Renal pelvis (tissue), 12 donors: ENCODE measurements at places on chromosomes 3 and 15. TPM values are rescaled to one million over a fixed set of nuclear protein-coding genes. Genes with fewer than 3 reads are reported as not detected.

Gene ADCY5
- 11.2 TPM for polyA plus RNA-seq

- no peak for DNase-seq
Observed at GRCh38 chr3:179732661-179733348, 80.0 kb downstream of the USP13 start.

- peak; percentile 96 for DNase-seq
Observed at GRCh38 chr3:177516158-177517011, 319.1 kb upstream of the TBL1XR1 start.

GRCh38 chr3:43970351-43970750 lies 271.3 kb upstream of the TOPAZ1 start:
- DNase-seq = no peak

Gene FAM3D
- polyA plus RNA-seq = 1.7 TPM

Gene BNC1
- 0.26 TPM for polyA plus RNA-seq

GRCh38 chr3:35871009-35871408 lies 231.7 kb downstream of the ARPP21 start:
- DNase-seq = no peak

DNA sequence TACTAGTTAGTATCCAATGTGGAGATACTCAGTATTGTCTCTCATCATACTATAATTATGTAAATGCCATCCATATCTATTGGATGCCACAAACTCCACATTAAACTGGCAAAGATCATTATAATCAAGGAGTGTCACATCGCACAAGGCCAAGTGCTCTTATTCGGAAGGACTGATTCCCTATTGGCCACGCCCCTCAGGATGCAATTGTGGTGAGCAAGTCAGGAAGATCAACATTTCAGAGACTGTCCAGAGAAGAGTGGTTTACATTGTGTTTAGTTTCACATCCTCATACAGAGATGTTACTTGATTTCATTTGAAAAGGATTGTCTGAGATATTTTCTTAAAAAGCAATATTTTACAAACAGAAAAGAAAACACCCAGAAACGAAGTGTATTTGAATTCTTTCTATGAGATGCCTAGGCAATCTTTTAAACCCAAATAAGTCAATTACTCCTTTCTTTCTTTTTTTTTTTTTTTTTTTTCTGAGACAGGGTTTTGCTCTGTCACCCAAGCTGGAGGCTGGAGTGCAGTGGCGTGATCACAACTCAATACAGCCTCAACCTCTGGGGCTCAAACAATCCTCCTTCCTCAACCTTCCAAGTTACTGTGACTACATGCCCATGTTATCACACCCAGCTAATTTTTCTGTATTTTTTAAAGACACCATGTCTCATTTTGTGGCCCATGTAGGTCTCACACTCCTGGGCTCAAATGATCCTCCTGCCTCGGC lies 369.1 kb downstream of the RBMS3 start:
- DNase-seq = no peak

- no peak for DNase-seq
Observed at GRCh38 chr3:160676547-160677303, at the start of gene ARL14. Gene ARL14 (plus strand): TSS chr3:160677160. CDS start chr3:160677347, 187 bp downstream.

DNA sequence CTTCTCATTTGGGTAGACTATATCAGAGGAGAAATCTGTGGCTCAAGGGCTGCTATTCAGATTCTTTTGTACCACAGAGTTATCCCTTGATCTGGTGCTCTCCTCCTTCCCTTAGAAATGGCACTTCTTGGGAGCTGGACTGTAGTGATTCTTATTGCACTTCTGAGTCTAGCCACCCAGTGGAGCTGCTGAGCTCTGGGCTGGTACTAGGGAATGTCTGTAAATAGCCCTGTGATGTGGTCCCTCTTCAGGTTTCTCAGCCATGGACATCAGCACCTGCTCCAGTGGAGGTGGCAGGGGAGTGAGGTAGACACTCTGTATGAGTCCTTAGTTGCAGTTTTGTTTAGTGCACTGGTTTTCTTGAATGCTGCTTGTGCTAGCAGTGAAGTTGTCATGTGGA lies 1292.6 kb downstream of the SI start:
- DNase-seq = peak; percentile 2

DNA sequence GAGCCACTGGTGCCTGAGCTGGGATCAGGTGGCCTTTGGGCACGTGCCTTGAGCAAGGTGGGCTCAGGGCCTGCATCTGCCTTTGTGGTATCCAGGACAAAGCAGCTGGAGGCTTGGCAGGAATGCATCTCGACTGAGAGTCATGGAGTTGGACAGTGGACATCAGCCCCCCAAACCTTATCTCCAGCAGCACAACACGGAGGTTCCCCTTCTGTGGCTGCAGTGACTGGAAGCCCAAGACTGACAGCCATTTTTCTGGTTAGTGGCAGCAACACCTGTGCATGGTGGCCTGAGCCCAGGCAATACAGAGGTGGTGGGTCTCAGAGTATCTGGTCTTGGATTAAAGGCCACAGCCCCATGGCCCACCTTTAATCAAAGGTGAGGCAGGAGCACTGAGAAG lies 27.8 kb upstream of the TSEN2 start:
- no peak for DNase-seq

DNA sequence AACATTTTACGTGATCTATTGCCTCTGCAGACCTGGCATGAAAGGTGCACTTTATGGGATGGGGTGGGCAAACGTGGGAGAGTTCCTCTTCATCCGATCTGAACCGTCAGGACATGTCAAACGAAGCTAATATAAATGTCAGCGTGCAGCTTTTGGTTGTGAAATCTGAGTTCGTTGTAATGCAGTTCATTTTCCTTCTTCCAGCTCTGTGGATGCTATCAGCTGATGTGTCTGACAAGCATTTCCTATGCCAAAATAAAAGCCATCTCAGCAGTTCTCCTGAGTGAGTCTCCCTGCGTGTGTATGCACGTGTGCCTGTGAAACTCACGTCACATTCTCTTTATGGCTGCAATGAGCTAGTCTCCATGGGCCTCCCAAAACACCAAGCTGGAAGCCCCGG lies 512.3 kb downstream of the MCTP2 start:
- no peak for DNase-seq

DNA sequence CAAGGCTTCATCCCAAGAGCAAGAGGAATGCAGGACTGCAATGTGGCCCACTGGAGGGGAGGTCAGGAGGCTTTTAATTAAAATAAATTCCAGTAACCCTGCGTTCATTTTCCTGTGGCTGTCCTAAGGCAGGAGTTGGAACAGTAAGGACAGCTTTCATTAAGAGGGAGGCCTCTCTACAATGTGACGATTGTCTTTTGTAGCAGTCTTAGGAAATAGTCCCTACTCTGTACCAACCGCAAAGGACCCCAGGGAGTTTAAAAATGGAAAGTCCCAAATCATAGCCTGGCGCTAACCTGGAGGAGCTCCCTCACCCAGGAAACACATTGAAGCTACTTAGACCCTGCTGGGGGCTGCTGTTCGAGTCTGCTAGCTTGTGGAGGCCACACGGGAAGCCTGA lies 62.8 kb downstream of the SYNM start:
- no peak for DNase-seq

DNA sequence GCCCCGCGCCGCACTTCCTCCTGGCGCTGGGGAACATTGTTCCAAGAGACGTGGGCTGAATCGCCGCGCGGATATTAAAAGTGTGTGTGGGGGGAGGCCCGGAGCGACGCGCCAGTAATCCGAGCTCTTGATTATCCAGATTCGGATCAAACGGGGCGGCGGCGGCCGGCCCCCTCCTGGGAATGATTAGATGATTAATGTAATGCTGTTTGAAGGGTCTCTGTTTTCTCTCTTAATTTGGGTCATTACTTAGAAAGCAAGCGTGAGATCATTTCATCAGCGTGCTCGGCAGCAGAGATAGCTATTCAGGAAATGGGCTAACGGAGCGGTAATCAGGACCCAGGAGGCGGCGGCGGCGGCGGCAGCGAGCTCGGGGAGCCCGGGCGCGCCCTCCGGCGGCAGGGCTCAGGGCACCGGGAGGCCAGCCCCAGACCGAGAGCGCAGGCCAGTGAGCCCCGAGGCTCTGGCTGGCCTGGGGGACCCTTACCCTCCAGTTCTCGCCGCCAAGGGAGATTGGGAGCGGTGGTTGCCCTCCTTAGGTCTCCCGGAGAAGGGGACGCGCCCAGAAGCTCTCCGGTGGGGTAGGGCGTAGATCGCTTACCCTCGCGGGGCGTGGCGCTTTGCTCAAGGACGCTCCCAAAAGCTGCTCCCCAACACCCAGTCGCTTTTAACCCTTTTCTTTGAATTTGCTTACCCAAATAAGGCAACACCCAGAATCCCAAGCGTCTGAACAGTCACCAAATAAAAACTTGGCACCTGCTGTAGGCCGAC lies 4.5 kb downstream of the FEZF2 start:
- DNase-seq = no peak

Gene SH3BP5
- 52.3 TPM for polyA plus RNA-seq

- no peak for DNase-seq
Observed at GRCh38 chr15:77557564-77557963, 75.1 kb downstream of the LINGO1 start.

DNA sequence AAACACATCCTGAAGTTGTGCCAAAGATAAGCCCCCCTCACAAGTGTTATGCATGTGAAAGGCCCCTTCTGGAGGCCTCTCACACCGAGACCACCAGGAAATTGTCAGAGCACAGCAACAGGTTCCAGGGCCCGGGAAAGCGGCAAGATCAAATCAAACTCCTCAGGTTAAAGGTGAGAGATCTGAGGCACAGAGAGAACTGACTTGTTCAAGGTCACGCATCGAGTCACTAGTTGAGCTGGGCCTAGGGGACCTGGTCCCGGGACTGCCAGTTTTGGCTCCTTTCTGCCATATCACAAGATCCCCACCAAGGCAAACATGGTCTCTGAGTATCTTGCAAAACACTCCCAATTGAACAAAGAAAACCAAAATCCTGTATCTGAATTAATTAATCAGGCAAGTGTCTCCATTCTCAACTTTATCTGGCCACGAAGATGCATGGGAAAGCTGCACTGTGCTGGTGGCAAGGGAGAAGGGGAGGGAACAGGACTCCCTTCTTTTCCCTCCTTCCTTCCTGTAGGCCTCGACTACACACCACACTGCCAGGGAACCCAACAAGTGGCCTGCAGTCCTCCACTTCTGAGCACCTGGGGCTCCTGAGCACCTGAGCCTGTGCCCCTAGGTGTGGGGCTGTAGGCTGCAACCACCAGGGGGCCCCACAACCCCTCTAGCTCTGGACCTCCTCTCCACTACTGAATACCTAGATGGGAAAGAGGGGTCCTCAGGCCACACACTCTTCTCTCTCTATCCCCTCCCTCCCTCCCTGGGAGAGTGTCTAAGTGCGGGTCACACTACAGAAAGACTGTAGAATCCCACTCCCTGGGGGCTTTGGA lies 37.3 kb downstream of the ANP32A start:
- no peak for DNase-seq

- DNase-seq = no peak
Observed at GRCh38 chr3:98057631-98058030, 22.5 kb upstream of the GABRR3 start.

DNA sequence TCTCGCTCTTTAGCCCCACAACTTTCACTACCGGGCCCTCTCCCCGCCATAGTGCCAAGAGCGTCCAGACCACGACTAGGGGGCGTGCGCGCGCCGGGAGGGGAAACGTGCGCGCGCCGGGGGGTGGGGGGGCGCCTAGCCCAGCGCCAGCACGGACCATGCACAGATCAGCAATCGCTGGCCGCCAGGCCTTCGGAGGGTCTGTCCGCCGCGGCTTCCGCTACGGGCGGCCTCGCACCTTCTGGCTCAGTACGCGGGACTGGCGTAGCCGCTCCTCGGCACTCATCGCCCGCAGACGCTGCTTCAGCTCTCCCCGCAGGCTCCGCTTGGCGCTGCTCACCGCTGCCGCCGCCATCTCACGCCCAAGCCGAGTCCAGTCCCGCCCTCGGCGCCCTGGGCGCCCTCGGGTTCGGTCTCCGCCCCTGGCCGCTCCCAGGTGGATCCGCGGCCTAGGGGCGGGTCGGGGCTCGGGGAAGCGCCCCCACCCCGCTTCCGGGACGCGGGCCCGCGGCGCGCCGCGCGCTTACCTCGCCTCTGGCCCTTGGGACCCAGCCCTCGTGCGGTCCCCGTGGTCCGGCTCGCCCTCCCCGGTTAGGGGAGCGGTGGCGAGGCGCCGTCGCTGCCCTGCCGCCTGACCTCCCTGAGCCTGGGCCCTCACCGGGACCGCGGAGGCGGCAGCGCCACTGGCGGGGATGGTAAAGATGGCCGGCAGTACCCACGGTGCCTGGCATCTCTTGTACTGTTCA lies at the start of gene MTHFS:
TSS of gene MTHFS (minus strand) at position 381 of the 746 bp plus-strand sequence. CDS start at position 355, 26 bp downstream.
- DNase-seq = peak; percentile 85

Gene SH2D7
- 1.2 TPM for polyA plus RNA-seq

Gene DPPA2
- polyA plus RNA-seq = 1.3 TPM

Gene TNIK
- 20.0 TPM for polyA plus RNA-seq

DNA sequence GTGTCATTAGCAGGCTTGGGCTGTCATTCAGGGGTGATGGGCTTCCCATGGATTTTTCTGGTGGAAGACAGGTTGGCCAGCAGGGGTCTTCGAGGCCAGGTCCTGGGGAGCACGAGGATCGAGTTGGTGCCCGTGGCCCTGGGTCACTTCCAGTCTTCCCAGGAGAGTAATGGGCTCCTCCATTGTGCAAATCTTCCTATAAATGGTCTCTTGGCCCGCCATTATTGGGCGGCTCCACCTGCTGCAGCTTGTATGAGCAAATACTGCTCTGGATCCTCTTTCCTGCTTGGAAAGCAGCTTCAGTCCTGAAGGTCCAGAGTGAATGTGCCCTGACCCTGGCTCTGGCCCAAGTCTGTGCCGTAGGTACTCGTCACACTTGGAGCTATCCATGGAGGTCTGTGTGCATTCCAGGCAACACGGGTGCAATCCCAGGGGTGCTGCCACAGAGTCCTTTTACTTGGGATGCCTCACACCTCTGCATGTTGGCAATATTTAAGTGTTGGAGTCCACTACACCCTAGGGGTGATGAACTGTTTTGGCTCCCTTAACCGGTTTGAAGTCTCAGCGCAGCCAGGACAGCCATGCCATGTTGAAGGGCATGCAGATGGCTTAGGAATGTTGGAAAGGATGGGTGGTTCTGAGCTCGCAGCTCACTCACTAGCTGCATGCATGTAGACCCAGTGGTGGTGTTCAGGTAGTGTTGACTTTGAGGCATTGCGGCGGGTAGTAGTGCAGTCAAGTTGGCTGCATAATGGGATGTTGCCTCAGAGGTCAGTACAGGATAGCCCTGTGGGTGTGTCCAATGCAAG lies 97.6 kb downstream of the SNRPN start:
- DNase-seq = no peak

- DNase-seq = no peak
Observed at GRCh38 chr15:45790325-45790943, 155.6 kb downstream of the SQOR start.

DNA sequence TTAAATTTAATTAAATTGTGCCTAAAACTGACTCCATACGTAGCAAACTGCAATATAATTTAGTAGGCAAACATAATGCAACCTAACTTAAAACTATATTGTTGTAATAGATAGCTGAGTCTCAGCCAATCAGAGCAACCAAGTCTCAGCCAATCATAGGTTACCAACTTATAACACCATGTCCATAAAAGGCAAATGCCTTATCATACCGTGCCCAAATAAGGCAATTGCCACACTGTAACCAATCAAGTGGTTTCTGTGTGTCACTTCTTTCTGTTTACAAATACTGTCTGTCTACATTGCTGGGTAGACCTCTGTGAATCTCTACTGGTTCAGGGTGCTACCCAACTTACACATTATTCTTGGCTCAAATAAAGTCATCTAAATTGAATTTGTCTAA lies 728.4 kb upstream of the EPHA6 start:
- DNase-seq = no peak

- no peak for DNase-seq
Observed at GRCh38 chr15:81152799-81153198, 18.7 kb downstream of the CFAP161 start.

GRCh38 chr3:140128217-140128616 lies 193.2 kb downstream of the CLSTN2 start:
- DNase-seq = no peak

- no peak for DNase-seq
Observed at GRCh38 chr15:31270767-31271166, 55.9 kb upstream of the KLF13 start.
